ENCODE measurements at places on chromosomes 11 and 22.

DNA sequence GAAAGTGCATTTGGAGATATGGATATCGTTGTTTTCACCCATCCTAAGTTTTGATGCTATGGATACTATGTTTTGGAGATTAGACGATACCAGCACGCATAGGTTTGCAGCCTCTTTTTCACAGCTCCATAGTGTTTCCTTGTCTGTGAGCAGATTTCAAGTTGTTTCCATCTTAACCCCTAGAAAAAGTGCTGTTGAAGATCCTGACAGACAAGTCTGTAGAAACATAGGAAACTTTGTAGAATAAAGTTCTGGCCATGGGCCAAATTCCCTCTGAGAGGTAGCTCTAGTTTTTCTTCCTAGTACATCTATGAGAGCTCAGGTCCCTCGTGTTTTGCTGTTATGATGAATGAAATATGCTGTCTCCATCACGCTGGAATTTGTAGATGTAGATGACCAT is 32.4 kb downstream of the ST3GAL4 start:
- DNase-seq = no peak

- peak; percentile 42 for DNase-seq
Measured at GRCh38 chr11:64241491-64242374, 838 bp downstream of the FKBP2 start.

DNA sequence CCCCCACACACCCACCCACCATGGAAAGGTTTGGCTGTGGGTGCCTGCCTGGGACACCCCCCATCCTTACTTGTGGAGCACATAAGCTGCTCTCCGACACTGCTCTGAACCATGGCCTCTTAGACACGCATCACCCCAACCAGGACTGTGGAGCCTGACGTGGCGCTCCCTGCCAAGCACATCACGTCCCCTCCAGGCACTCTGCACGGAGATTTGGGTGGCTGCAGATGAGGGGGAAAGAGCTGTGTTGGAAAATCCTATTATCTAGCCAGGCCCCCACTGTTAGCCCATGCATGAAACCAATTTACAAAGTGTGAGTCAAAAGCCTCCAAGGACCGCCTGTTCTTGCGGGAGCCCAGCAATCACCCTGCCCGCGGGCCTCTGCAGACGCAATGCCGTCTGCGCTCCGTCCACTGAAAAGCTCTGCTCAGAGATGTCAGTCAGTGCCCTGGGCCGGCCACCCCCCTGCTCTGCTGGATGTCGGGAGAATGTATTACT is 163.4 kb upstream of the NECTIN1 start:
- no peak for DNase-seq

GRCh38 chr22:37897807-37898206 is 8.3 kb upstream of the MICALL1 start:
- DNase-seq = no peak

DNA sequence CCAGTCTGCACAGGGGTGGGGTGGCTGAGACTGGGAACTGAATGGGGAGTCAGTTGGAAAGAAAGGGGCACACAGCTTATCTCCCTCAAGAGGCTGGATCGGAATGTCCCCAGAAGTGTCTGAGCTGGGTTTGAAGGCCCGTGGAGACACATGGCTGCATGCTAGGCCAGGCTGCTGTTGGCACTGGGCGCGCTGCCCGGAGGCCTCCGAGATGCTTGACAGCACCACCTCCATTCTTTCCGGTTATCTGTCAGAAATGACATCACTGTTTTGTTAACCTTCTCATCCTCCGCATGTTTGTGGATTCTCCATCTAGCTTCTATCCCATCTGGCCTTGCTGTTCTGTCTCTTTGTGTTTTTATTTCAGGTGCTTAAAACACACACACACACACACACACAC is 85.5 kb downstream of the APIP start:
- no peak for DNase-seq

GRCh38 chr11:14552089-14552488 is 31.9 kb upstream of the PSMA1 start:
- no peak for DNase-seq

- DNase-seq = peak; percentile 18
Measured at GRCh38 chr11:115256397-115257197, 247.6 kb downstream of the CADM1 start.

- DNase-seq = peak; percentile 0
Measured at GRCh38 chr22:48492366-48493320, 1335.0 kb downstream of the BRD1 start.

DNA sequence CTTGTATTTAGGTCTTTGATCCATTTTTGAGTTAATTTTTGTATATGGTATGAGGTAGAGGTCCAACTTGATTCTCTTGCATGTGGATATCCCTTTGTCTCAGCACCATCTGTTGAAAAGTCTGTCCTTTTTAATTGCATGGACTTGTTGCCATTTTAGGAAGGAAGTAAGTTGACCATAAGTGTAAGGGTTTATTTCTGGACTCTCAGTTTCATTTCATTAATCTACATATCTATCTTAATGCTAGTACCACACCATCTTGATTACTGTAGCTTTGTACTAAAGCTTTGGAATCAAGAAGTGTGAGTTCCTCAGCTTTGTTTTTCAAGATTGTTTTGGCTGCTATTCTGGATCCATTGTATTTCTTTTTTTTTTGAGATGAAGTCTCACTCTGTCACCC is 31.4 kb downstream of the CBL start:
- DNase-seq = no peak

GRCh38 chr11:32594272-32594671 is 10.6 kb downstream of the EIF3M start:
- DNase-seq = no peak

GRCh38 chr11:35579557-35580396 is 38.5 kb upstream of the FJX1 start:
- no peak for DNase-seq

- DNase-seq = no peak
Measured at GRCh38 chr11:61963016-61963281, 4.5 kb downstream of the FTH1 start.

- no peak for DNase-seq
Measured at GRCh38 chr11:44774731-44775130, 48.0 kb downstream of the TSPAN18 start.

DNA sequence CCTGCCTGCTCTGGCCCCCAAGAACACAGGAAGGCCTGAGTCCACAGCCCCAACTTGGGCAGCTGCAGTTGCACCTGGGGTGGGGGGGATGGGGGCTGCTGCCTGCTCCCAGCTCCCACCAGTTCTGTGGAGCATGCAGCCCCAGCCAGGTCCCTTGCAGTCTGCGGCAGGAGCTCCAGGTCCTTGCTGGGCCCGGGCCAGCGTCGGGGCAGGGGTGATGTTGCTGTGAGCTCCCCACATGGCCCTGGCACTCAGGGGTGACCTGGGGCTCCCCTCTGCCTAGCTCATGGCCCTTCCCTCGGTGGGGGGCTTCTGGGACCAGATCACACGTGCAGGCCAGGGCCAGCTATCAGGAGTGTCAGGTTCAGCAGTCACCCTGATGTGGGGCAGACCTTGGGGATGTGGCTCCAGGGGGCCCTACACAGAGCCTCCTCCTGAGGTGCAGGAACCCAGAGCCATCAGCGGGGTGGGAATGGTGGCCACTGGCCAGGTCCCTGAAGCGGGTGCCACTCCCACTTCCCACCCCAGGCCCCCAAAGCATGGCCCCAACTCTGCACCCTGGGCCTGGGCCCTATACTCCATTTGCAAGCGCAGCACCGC is 10.4 kb upstream of the MED17 start:
- DNase-seq = no peak

GRCh38 chr22:36117053-36117554 is 43.5 kb downstream of the APOL3 start:
- DNase-seq = no peak

GRCh38 chr22:39297490-39298240 is 21.8 kb downstream of the RPL3 start:
- DNase-seq = no peak

- DNase-seq = no peak
Measured at GRCh38 chr11:102367364-102367763, 20.4 kb downstream of the BIRC2 start.

DNA sequence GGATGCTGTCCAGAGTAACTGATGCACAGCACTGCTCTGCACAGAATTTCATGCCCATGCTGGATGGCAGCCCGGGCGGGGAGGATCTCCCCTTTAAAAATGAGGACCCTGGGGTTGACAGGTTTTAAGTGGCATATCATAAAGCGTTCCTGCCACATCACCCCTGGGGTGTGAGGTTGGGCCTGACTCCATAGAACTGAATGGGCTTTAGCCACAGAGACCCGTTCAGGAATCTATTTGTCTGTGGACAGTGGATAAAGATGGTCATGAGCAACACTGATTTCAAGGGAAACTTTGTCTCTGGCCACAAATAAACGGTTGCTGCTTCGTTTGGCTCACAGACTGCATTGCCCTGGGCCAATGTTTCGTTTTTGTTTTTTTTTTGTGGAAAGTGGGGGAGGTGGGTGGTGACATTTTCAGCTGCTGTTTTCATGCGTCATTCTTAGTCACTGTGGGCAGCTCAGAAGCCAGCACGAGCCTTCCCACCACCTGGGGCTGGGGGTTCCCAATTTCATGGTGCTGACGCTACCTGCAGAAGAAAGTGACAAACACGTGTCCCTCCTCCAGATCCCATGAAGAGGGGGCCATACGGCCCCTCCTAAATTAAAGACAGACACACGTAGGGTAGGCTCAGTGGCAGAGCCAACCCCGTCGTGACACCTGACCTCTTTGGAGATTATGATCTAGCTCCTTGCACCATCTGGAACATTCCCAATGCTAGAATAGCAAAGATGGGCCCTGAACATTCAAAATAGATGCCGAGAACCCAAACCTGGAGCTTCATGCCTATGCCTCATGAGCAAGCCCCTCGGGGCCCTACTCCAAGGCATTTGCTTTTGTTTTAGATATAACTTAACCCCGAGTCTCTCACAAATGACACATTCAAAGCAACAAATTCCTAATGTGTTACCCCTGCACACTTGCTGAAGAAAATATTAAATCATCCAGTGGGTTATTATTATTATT is 54.8 kb upstream of the PHF21B start:
- DNase-seq = no peak

DNA sequence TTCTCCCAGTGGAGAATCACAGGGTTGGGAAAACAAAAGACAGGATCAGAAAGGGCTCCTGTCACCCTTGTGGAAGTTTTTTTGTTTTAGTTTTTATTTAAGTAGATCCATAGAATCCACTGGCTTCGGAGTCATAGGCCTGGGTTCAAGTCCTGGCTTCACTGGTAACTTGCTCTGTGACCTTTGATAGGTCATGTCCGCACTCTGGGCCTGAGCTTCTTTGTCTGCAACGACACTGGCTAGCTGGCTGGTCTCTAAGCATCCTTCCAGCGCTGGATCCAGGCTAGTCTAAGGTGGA is 1.4 kb downstream of the ZFTA start:
- DNase-seq = no peak

DNA sequence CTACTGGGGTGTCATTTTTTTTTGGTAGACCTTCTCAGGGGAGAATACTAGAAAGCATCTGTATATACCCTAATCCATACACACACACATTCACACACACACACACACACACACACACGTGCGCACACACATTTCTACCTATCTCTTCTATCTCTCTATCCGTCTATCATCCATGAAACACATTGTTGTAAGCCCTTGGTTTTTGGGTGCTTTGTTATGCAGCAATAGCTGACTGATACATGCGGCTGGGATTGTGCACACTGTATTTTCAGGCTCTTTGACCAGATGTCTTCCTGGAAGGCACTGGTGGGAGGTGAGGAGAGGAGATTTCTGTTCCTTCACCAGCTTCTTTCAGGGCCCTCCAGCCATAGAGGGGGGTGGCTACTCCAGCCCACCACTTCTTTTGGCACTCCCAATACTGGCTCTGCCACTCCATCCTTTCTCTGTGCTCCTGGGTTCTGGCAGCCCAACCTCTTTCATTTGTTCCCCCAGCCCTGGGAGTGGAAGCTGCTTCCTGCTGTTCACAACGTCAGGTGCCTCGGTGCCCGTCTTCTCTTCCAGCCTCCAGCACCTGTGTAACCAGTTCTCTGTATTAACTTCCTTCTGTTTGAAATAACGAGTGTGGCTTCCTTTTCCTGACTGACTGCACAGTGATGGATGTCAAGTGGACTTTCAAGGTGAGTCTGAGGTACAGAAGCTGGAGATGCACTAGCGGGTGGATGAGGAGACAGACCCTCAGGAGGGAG is 12.4 kb upstream of the MUC2 start:
- no peak for DNase-seq

DNA sequence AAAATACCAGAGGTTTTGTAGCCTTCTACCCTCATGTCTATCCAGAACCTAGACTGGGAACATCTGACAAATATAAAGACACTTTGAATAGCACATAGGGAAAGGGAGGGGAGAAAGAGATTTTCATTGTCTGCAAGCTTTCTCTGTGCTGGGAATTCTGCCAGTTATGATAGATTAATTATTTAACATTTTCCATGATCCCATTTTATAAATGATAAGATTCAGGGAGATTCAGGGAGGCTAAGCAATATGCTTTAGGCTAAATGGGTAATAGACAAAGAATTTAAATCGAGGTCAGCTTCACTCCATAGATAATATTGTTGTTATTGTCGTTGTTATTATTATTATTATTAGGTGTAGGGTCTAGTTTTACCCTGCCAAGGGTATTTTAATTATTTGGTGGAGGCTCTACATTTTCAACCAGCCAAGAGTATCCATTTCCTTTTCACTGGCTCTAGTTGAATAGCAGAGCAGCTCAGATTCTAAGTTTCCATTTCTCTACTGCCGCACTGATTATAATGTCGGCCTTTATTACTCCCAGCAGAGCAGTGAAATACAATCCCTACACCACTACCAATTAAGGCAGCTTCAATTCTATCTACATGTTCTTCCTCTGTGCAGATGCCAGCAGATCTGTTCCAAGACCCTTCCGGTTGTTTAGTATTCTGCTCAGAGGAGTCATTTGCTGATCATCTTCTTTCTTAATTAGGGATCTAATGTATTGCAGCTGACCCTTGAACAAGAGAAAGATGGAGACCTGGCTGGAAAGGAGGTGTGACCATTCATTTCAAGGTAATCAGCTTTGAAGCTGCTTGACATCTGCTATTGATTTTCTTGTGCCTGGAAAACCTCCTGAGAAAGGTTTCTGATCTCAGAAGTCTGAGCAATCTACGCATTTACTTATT is 23.8 kb upstream of the SYN3 start:
- DNase-seq = no peak

DNA sequence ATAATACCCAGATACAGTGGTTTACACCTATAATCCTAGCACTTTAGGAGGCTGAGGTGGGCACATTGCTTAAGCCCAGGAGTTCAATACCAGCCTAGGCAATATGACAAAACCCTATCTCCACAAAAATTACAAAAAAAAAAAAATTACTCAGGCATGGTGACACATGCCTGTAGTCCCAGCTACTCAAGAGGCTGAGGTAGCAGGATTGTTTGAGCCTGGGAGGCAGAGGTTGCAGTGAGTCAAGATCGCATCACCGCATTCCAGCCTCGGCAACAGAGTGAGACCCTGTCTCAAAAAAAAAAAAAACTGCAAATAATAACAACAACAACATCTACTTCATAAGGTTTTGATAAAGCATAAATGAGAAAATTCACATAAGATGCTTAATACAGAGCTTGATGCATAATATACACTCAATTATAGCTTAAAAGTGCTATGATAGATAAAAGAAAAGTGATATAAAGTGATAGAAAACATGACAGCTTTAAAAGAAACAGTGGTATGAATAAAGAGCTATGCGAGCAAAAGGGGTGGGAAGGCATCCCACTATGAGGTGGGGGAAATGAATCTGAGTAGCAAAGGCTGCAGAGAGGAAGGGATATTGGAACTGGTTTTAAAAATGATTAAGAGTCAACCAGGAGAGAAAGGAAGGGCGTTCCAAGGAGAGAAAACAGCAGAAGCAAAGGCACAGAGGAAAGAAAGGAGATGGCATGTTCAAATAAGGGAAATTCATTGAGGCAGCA is 197.6 kb downstream of the KIF18A start:
- DNase-seq = no peak

- no peak for DNase-seq
Measured at GRCh38 chr11:61776561-61777075, 15.8 kb downstream of the TMEM258 start.

All from NCI-H774 (cell line).